ENCODE measurements at places on chromosomes 12 and 14.
A peak's percentile ranks its signal among the peaks of the same experiment; 100 is the strongest.

GRCh38 chr14:54829486-54830224 is 73.0 kb downstream of the GCH1 start:
- peak; percentile 42 for DNase-seq

DNA sequence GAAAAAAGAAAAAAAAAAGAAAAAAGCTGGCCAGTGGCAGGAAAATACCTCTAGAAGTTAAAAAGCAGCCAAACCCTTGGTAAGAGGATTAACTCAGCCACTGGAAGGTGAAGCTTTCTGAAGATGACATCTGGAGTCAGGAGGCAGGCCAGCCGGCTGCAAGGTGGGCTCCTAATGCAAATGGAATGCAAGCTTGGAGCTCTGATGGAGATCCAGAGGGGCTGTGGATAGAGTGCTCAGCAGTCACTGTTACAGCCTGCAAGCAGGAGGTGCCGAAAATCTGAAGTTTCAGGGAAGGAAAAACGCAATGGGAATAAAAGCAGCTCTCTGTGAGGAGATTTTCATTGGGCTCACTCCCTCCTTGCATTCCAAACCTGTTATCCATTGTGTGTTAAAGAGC is 41.0 kb downstream of the GSC start:
- DNase-seq: no peak

GRCh38 chr12:25583545-25583944 is 30.5 kb upstream of the LMNTD1 start:
- DNase-seq: peak; percentile 85

- no peak for DNase-seq
These were observed 7.3 kb downstream of the PPP2R5E start for GRCh38 chr14:63535918-63536317.

DNA sequence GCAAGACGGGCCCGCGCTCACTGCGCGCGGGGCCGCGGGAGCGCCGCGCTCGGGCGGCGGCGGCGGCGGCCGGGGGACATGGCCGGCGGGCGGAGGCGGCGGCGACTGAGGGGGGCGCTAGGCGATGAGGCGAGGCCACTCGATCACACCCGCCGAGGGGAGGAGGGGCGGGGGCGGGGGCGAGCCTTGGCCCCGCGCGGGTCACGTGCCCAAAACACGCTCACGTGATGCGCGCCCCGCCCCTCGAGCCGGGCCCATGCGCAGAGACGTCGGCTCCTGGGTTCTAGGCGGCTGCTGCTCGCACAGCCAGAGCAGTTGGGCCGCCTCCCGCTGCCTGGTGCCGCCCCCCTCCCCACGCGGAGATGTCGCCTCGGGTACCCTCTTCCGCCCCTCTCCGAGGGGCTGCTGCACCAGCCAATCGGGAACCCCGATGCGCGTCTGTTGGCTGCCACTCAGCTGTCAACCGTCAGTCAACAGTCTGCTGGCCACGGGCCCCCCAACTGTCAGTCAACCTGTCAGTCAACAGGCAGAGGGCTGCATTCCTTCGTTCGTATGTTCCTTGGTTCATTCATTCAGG is at the start of gene SPPL3:
TSS of gene SPPL3 (minus strand) at position 162 of the 577 bp plus-strand sequence. CDS start 491 bp downstream, outside the sequence.
- peak; percentile 77 for DNase-seq

GRCh38 chr12:67427336-67427735 is 158.2 kb downstream of the CAND1 start:
- no peak for DNase-seq

Data from NCI-H226 (cell line).